NCI-H1417 treated with DMSO at 0.1 percent for 48 hours (cell line): ENCODE measurements at places on chromosomes 3 and 15.

DNA sequence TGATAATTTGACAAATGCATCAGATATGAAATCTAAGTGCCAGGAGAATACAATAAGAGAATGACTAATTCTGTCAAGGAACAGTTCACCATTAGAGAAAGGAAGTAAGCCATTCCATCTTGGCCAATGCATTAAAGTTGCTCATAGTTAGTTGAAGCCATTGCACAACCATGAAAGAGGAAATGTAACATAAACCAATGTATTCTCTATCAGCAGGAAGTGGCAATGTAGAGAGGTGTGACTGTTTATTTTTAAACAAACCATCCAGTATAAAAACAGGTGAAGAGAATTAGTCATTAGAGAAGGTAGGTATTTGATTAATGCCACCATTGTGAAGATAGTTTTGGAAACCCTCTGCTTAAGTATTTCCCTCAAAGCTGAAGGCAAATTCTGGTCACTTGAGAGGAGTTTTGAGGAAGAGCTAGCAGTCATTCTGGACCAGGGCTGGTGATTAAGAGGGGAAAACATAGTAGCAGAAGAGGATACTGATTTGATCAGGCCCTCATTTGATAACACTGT lies 10.7 kb upstream of the ANXA2 start:
- no peak for DNase-seq

DNA sequence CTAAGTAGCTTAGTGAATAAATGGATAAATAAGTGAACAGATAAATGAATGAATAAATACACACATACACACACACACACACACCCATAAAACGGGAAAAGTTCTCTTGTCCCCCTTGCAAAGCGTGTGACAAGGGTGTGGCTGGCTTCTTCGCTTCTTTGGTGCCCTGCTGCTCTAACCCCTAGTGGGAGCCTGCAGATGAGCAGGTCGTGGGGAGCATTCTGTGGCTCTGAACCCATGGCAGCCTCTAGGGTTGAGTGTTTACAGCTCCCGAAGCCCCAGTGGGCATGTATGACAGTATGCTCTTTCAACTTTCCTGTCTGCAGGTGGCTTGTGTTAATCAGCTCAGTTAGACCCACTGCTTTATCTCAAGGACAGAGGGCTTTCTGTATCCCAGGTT lies 582.3 kb downstream of the EDEM1 start:
- no peak for DNase-seq

DNA sequence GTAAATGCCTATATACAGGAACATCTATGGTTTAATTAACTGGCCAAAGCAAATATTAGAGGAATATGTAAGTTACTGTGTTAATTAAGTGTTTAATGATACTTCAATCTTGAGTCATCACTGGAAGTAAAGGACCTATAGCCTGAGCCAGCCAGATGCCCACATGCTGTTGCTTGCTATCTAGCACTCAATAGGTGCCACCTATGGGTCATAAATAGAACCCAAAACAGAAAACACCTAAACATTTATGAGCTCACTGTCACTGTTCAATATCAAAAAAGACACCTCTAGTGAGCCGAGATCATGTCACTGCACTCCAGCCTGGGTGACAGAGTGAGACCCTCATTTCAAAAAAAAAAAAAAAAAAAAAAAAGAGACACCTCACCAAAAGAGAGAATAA lies 48.4 kb upstream of the IP6K2 start:
- no peak for DNase-seq

DNA sequence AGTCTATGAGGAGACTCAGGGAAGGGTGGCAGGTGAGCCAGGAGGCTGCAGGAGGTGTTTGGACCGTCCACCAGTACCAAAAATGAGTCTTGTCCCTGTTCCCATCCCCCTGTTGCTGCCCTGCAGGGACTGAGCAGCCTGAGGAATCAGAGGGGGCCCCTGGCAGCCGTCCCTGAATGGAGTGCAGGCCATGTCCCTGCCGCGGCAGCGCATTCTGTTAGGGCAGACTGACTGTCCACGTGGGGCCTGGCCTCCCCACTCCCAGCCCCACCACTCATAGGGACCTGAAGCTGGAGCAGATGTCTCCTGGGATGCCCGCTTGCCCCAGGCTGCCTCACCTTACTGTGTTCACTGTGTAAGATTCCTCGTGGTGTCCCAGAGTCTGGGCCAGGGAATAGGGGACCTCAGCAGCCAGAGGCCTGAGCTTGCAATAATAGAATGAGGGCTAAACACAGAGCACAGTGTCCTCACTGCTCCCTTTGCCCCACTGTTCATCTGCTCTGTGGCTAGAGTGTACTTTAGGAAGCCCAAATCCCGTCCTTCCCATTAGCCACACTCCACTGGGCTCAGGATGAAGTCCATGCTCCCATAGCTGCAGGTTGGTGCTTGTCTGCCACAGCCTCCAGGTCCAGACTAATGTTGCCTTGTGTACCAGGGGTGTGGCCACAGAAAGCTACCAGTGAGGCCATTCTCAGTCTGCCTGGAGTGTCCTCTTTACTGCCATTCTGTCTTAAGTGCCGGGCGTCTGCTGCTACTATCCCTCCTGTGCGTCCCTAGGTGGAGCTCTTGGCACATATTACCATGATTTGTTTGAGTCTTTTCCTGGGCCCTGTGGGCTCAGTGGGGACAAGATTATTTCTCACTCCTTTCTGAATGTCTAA lies 63.2 kb downstream of the HCN4 start:
- peak; percentile 68 for DNase-seq

DNA sequence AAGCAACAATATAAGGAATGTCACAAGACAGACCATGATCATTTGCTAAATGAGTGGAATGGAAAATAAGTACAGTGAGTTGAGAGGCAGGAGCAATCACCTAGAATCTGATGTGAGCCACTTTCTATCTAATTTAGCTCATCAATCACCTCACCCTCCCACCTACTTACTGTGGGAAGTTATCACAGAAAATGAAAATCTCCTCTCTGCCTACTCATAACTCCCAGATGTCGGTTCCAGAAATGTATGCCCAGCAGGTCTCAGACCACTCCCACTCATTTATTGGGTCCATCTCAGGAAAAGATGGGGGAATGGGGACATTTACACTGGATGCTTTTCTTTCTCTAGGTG lies 270.9 kb downstream of the FHIT start:
- no peak for DNase-seq

- DNase-seq = no peak
Observed at GRCh38 chr3:99872923-99873254, 55.2 kb downstream of the CMSS1 start.

DNA sequence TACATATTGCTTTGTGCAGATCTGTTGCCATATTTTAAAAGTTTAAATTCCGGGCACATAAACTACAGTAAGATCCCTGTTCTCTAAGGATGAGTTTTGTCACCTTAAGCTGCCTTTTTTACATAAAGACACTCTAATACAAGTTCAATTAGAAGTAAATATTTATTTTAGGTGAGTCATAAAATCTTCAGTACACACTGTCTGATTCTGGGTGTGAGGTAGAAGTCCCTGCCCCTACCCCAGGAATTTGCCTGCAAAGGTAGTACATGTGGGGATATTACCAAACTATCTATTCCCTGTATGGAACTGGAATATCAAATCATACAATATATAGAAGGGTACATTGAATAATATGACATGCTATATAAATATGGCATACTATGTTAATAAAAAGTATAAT lies 6.3 kb downstream of the SCG3 start:
- DNase-seq = no peak

DNA sequence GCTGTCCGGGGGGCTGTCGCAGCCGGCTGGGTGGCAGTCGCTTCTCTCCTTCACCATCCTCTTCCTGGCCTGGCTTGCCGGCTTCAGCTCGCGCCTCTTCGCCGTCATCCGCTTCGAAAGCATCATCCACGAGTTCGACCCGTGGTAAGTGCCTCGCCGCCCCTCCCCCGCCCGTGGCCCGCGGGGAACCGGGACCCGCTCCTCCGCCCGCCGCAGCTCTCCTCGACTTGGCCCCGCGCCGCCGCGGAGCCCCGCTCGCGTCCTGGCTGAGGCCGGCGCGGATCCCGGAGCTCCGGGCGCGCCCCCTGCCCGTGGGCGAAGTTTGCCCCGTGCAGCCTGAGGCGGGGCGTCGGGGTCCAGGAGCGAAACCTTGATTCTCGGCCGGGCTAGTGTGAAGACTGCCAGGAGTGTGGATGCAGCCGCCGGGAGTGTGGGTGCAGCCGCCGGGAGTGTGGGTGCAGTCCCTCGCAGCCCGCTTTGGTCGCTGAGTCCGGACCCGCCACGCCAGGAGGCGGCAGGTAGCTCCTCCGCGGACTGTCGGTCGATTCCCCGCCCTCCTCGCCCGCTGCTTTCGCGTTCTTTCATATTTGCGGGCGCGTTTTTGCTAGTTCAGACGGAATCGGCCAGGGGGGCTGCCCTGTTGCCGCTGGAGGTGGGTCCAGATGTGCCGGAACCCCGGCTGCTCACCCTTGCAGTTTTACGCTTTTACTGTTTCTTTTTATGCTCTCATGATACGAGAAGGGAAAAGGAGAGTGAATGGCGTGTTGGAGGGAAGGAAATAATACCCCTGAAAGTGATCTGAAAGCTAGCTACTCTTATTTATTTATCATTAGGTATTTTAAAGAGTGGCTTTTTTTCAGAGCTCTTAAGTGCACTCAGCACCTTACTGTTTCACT lies 692 bp downstream of the STT3B start:
- DNase-seq = no peak

GRCh38 chr3:87173776-87174175 lies 53.3 kb upstream of the CHMP2B start:
- no peak for DNase-seq

DNA sequence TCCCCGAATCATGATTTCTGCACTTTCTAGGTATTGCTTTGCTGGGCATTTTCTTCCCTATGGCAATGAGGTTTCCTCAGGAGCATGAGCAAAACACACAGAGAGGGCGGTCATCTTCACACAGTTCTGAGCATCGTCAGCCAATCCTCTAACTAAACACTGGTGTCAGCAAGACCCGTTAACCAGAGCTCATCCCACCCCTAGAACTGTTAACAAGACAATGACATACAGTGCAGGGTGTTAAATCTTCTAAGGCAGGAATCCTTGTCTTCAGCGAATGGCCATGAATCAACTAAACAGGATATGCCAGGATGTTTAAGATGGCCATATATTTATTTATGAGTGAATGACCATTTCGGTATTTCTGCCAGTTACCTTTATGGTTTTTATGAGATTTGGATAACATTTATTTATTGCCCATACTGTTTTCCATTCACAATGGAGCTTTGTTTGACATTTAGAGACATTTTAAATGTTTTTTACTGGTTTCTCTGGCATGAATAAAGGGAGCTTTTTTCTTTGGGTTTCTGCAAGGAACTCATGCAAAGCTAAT lies 411.5 kb upstream of the PROK2 start:
- no peak for DNase-seq

- no peak for DNase-seq
Observed at GRCh38 chr3:73867524-73867923, 242.8 kb upstream of the PDZRN3 start.

DNA sequence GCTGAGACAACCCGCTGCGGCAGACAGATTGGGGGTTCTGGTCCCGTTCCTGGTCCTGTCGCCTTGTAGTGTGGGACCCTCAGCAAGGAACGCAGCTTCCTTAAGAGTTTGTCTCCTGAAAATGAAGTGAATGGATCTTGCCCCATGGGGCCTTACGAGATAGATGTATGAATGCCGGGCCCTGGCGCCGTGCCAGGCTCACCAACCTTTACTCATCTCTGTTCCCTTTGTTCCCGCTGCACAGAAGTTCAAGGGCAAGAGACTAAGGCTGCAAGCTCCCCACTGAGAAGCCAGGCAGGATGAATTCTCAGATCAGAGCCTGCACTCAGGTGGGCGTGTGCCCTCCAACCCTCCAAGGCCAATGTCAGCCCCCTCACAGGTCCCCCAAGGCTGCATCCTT lies 162.7 kb upstream of the IQSEC1 start:
- no peak for DNase-seq

GRCh38 chr3:194070220-194070633 lies 65.7 kb upstream of the HES1 start:
- no peak for DNase-seq

- DNase-seq = no peak
Observed at GRCh38 chr15:61584410-61584809, 355.3 kb upstream of the RORA start.

DNA sequence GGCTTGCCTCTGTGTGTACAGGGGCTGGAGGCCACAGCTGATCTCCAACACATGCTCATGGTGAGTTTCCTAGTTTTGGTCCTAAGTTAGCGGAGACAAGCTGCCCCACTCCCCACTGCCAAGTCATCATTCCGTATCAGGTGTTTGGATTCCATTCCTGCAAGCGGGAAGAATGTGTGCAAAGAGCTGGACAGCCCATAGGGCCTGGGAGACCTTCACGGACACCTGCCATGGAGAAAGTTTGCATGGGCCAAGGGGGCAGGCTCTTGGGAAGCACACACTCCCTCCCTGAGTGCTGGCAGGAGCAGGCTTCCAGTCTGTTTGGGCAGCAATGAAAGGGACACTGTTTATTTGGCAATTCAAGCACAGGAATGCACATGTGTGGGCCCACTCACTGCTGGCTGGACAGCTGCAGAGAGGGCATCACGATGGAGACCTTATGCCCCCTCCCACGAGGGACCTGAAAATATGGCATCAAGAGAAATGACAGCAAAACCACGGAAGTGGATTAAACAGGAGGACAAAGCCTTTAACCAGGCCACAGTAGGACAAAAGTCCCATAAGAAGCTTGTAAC lies 149.7 kb downstream of the KLF13 start:
- no peak for DNase-seq

DNA sequence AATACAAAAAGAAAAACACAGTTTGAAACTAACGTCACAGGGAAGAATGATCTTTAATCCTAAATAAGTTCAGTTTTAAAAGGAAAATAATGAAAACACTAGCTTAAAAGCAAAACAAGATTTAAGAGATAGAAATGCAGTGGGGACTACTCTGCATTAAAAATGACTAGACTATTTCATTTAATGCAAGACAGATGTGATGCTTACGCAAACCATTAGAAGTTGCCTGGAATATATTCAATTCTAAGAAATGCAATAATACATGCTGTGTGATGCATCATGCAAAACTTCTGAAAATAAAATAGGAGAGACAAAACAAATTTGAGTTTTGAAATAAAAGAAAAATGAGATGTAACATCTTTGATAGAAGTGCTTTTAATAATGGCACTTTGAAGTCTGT lies 97.6 kb upstream of the STRIT1 start:
- no peak for DNase-seq

GRCh38 chr3:110430146-110430545 lies 641.5 kb upstream of the NECTIN3 start:
- DNase-seq = no peak

GRCh38 chr3:194561306-194561974 lies 71.8 kb downstream of the TMEM44 start:
- DNase-seq = no peak

GRCh38 chr15:52257734-52258062 lies 37.9 kb downstream of the MYO5C start:
- DNase-seq = no peak
